ENCODE measurements at places on chromosomes 6 and 20. TPM values are rescaled to one million over a fixed set of nuclear protein-coding genes. Genes with fewer than 3 reads are reported as not detected.

C4B gene
- 1.1 TPM for total RNA-seq

TRIM40 gene
- total RNA-seq = not detected

RIPOR3 gene
- 0.56 TPM for total RNA-seq

R3HDML gene
- total RNA-seq = not detected

PTCHD4 gene
- total RNA-seq = 1.6 TPM

OR2J1 gene
- not detected for total RNA-seq

SSTR4 gene
- total RNA-seq = not detected

MUCL3 gene
- not detected for total RNA-seq

NFKBIL1 gene
- total RNA-seq = 16.3 TPM
